ENCODE measurements at places on chromosomes 1 and 21.

DNA sequence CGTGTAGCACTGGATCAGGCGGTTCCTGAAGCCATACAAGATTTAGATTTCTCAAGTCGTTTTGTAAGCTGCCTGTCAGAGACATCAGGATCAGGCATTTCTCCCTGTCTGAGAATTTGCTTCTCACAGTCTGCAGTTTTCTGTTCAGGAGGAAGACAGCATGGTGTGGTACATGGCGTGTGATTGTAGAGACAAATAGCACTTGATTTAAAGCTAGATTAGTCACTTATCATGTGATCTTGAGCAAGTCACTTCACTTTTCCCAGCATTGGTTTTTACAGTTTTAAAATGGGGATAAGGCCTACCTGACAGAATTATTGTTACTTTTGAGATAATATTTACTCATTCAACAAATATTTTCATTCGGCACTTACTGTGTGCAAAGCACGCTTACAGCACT lies 63.3 kb downstream of the AK4 start:
- no peak for DNase-seq

DNA sequence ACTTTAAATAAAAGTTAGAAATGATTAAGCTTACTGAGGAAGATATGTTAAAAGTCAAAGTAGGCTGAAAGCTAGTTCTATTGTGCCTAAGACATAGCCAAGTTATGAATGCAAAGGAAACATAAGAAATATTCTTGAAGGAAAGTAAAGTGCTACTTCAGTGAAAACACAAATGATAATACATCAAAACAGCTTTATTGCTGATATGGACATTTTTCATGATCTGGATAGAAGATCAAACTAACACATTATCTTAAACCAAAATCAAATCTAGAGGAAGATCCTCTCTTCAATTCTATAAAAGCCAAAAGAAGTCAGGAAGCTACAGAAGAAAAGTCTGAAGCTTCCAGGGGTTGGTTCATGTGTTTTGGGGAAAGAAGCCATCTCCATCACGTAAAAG lies 545.9 kb downstream of the COL11A1 start:
- DNase-seq = no peak

DNA sequence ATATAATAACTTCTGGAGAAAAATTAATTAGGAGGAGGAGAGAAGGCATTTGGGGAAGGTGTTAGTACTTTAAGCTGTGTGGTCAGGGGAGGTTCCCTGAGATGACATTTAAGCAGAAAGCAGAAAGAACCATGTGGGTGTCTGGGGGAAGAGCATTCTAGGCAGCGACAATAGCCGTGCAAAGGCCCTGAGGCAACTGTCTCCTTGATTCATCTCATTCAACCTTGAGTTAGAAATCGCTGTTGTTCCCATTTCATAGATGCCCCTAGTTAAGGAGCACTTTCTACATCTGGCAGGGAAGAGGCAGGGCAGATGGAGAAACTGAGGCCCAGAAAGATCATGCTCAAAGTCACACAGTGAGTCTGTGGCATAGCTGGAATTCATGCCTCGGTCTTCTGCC lies 108.6 kb upstream of the RUNX3 start:
- no peak for DNase-seq

GRCh38 chr1:211318576-211319280 lies 7.9 kb upstream of the TRAF5 start:
- no peak for DNase-seq

DNA sequence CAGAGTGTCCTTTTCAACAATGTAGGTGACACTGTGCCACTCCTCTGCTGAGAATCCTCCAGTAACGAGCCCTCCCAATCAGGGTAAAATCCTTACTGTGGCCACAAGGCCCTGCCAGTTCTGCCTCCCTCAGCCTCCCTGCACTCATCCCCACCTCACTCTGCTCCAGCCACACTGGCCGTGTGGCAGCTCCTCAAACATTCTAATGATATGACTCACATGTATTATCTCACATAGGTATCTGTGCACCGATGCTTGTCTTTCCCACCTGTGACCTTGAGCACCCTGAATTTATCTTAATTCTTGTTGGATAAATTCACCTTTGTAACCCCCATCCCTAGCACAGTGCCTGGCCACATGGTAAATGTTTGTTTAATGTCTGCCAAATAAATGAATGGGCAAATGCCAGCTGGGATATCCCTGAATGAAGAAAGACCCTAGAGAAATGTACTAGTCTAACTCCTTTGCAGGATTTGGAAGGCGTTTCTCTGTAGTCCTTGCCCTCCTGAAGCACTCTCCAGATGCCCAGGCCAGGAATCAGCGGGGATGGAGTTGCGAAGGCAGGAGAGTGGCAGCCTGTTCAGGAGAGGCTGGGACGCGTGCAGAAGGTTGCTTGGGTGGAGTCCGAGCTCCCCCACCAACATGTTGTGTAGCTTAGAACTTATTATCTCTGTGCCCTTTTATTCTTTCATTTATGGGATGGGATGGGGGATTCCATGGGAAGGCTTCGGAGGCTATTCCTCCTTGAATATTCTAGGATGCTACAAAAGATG lies 106.0 kb downstream of the TMEM53 start:
- no peak for DNase-seq

- DNase-seq = no peak
Measured at GRCh38 chr1:212437179-212437798, 4.6 kb downstream of the NENF start.

GRCh38 chr21:14573244-14573643 lies 27.1 kb upstream of the SAMSN1 start:
- no peak for DNase-seq

Measured in smooth muscle cell of the brain vasculature (primary cell).